ENCODE measurements at places on chromosomes 6 and 20.

DNA sequence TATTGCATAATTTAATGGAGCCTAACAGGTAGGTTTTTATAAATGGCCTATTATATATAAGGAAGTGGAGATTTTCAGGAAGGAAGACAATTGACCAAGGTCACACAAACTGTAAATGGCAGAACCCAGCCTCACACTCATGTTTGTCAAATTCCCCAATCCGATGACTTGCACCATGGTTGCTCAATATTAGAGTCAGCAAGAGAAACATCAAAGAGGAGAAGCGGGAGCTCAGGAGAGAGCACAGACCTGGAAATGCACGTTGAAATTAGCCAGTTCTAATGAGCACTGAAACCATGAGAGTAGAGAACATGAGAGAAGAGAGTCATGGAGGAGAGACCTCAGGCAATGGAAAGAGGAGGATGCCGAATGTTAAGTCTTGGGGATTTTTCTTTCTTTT lies 13.5 kb upstream of the MLIP start:
- DNase-seq: no peak

- DNase-seq: no peak
Measured at GRCh38 chr6:40188931-40189330, 254.7 kb upstream of the MOCS1 start.

GRCh38 chr6:152155792-152156191 lies 348.3 kb downstream of the ESR1 start:
- no peak for DNase-seq

DNA sequence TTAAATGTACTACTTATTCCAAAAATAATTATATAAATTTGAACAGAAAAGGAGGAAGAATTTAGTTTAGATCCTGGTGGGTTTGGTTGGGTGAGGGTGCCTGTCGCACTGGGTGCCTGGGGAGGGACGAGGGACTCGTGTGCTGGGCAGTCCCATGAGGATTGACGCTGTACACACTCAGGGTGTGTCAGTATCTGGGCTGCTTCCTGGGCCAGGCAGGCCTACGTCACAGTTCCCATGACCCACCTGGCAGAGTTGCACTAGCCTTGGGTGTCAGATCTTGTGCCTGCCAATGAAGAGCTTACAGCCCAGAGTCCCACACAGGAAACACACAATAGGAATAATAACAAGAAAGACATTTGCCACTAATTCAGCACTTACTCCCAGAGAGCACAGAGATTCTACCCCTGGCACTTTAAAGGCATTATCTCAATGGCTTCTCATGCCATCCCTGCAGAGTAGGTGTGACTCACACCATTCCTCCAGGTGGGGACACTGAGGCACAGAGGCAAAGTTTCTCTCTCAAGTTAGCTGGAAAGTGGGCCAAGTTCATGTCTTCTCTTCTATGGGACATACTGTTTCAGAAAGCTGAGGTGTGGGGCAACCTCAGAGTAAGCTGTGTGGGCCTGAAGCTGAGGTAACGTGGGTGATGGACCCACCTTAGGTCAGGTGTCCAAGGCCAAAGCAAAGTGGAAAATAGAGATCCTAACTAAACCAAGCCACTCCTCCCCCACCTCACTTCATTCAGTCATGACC lies 1.3 kb upstream of the SDCBP2 start:
- peak; percentile 28 for DNase-seq

DNA sequence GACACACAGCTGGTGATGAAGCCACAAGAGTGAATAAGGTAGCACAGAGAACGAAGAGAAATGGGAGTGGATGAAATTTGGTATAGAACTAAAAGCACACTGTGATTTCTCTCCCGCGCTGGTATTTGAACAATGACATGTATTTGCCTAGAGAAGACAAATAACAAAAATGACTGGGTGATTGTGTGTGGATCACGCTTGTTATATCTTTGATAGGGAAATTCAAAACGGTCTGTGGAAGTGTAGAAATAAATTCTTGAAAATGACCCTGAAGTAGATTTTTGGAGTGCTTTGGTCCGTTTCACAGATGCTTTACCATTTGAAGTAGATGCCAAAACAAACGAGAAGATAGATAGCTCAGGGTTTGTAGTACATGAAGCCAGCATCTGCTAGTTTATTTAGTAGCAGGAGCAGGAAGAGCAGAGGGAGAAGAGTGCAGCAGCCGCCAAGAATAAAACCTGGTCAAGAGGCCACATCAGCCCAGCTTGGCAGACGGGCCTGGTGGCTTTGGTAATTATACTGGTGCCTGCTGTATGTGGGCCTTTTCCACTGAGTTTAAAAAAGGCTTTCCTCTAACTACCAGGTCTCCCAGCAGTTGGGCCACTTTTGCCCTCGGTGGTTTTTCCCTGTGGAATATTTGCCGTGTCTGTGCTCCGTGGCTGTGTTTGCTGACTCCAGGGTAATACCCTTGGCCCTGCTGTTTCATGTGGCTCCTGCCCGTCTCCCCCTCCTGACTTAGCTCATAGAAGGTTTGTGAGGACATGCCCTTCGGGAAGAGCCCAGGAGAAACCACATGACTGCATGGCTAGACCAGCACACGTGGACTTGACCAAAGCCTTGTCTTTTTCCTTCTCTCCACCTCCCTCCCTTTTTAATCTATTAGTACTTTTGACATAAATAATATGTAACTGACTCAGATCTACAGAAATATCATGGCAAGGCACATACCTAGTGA lies 294.0 kb downstream of the SOX4 start:
- DNase-seq: no peak

GRCh38 chr6:1884313-1884712 lies 274.6 kb downstream of the FOXC1 start:
- no peak for DNase-seq

GRCh38 chr6:138430361-138431145 lies 26.5 kb downstream of the HEBP2 start:
- no peak for DNase-seq

DNA sequence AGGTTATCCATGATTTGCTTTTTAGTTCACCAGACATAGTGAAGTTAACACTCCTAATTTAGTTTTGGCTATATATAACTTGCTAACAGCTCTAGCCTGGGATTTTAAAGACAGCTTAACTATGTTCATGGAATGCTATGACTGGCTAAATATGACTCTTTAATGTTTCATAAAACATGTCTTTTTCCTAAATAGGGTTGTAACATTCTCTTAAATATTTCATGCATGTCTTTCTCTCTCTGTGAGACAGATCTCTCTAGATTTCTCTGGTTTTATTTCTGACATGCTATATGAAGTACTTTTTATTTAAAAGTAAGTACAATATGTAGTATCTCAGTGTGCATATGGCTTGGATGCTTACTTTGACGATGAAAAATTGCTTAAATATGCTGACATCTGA lies 35.7 kb downstream of the MACROD2 start:
- DNase-seq: no peak

- DNase-seq: no peak
Measured at GRCh38 chr6:42688281-42688680, 34.1 kb downstream of the PRPH2 start.

- DNase-seq: no peak
Measured at GRCh38 chr20:50017576-50018248, 34.9 kb downstream of the SNAI1 start.

DNA sequence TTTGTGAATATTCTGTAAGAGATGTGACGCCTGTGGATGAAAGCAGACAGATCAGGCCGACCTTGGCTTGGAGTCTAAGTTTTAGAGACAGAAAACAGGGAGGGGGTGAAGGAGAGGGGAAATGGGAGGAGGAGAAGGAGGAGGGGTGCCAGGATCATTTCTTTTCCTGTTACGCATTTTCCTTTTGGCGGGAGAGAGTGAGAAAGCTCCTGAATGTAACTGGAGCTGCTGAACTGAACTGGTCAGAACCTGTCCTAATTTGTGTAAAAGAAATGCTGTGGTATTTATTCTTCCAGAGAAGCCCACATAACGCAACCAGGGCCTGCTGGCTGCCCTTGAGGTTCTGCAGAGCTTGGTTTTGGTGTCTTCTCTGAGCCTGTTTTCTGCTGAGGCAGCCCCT lies 41.9 kb downstream of the UTRN start:
- no peak for DNase-seq

GRCh38 chr20:18796282-18796833 lies 17.2 kb upstream of the SCP2D1 start:
- DNase-seq: peak; percentile 37

- no peak for DNase-seq
Measured at GRCh38 chr6:125811259-125811658, 20.5 kb downstream of the NCOA7 start.

GRCh38 chr6:29946223-29947076 lies 4.1 kb downstream of the HLA-A start:
- no peak for DNase-seq

GRCh38 chr6:118306392-118307238 lies 241.5 kb upstream of the PLN start:
- DNase-seq: no peak

GRCh38 chr6:100466410-100467128 lies 1.8 kb upstream of the SIM1 start:
- no peak for DNase-seq

DNA sequence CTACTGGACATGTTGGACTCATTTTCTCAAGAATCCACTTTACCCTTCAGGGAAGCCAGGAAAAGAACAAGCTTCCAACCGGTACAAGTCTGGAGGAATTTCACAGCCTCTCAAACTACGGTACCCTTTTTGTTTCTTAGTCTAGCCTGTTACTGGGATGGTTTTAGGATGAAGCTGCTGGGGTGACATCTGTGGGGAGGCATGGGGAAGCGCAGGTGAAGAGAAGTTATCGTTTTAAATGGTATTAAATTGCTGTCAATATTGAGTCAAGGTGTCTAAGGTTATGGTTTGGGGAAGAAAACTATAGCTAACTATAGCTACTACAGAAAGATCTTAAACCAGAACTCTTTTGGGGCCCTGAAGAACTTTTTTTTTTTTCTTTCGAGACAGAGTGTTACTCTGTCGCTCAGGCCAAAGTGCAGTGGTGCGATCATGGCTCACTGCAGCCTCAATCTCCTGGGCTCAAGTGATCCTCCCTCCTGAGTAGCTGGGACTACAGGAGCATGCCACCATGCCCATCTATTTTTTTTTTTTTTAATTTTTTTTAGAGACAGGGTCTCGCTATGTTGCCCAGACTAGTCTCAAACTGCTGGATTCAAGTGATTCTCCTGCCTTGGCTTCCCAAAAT lies 128.7 kb downstream of the RIN2 start:
- DNase-seq: no peak

GRCh38 chr6:14917109-14917910 lies 328.6 kb upstream of the JARID2 start:
- DNase-seq: no peak

DNA sequence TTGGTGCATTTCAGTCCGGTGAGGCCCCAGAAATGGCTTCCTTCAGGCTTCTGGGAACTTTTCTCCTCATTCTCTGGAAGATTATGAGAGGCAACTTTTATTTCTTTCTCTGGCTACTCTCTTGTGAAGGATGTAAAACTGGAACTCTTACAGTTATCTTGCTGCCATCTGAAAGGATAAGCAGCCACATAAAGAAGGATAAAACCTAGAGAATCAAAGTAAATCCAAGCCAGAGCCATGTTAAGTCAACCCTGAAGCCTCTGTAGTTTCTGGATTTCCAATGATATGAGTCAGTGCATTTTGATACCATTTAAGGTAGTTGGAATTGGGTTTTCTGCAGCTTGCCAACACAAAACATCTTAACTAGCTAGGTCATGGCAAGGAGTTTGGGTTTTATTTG lies 123.6 kb downstream of the MEI4 start:
- DNase-seq: no peak

GRCh38 chr6:138272533-138273315 lies 54.4 kb upstream of the PBOV1 start:
- no peak for DNase-seq

GRCh38 chr6:14838133-14838583 lies 407.7 kb upstream of the JARID2 start:
- DNase-seq: no peak

DNA sequence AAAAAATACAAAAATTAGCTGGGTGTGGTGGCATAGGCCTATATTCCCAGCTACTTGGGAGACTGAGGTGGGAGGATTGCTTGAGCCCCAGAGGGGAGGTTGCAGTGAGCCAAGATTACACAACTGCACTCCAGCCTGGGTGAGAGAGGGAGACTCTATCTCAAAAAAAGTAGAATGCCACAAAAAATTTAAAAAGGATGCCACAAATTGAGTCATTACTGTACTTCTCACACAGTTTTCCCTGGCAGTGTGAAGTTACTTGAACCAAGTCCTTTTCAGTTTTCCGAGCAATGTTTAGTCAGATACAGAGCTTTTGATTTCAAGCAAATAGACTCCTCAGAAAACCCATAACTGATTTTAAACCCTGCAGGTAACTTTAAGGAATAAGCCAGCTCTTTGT lies 53.3 kb downstream of the TNFRSF21 start:
- no peak for DNase-seq

- no peak for DNase-seq
Measured at GRCh38 chr6:83770910-83771309, 62.0 kb upstream of the SNAP91 start.

DNA sequence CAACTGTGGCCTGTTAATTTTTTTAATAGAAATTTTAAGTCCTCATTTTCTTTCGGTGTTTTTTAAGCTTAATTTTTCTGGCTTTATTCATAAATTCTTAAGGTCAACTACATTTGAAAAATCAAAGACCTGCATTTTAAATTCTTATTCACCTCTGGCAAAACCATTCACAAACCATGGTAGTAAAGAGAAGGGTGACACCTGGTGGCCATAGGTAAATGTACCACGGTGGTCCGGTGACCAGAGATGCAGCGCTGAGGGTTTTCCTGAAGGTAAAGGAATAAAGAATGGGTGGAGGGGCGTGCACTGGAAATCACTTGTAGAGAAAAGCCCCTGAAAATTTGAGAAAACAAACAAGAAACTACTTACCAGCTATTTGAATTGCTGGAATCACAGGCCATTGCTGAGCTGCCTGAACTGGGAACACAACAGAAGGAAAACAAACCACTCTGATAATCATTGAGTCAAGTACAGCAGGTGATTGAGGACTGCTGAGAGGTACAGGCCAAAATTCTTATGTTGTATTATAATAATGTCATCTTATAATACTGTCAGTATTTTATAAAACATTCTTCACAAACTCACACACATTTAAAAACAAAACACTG lies 10.1 kb downstream of the HFE start:
- DNase-seq: peak; percentile 73

GRCh38 chr6:74756923-74757322 lies 448.9 kb downstream of the COL12A1 start:
- DNase-seq: no peak

DNA sequence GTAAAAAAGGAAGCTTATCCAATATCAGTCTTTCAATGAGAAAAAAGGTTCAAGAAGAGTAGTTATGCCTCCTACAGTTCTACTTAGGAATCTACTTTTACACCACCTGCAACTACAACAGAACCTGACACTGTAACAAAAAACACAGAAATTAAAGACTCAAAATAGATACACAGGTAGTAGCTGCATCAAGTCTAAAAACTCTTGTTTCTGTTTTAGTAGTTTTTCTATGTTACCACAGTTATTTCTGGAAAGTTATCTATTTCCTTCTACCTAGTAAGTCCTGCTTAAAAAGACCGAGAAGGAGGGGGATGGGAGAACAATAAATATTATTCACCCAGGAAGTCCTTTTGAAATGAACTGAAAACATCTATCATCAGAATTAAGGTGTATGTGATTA lies 52.5 kb downstream of the ATG5 start:
- DNase-seq: peak; percentile 45

GRCh38 chr20:63659370-63659769 lies 1.3 kb downstream of the RTEL1 start:
- no peak for DNase-seq

GRCh38 chr6:153729189-153729588 lies 309.9 kb upstream of the OPRM1 start:
- no peak for DNase-seq
